Memory B cell (primary cell): ENCODE measurements at places on chromosomes 2 and 18.
A peak's percentile ranks its signal among the peaks of the same experiment; 100 is the strongest.

- no peak overlapping the region for H3K4me3 ChIP-seq
- no peak overlapping the region for H3K27ac ChIP-seq
- H3K4me1 ChIP-seq, result peaks cover 5% of the 10 kb centered on the region
- no peak for DNase-seq
Observed at GRCh38 chr2:233693963-233694362, 1.3 kb downstream of the UGT1A6 start.

GRCh38 chr2:218618102-218618860 is 10.6 kb downstream of the PLCD4 start:
- DNase-seq, result no peak
- peaks cover 1% of the 10 kb centered on the region for H3K36me3 ChIP-seq
- H3K27me3 ChIP-seq, result peaks cover 8% of the 10 kb centered on the region
- no peak overlapping the region for H3K4me3 ChIP-seq

DNA sequence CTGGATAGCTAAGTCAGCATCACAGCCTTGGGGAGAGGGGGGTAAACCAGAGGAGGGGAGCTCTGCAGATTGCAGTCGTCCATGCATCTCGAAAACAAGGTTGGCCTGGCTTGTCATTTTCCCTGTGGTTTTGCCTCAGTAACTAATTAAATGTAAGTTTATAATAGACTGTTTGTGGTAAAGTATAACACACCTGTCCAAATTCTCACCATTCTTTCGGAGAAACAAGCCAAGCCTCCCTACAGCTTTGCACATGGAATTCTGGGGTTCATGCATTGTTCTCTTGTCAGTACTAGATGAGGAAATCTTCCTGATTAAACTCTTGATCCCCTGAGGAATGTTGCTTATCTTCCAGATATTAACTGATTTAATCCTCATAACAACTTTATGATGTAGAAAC is 1065.2 kb upstream of the FAM98A start:
- H3K4me3 ChIP-seq, result no peak overlapping the region
- no peaks in the 10 kb centered on the region for H3K27me3 ChIP-seq
- no peak overlapping the region for H3K27ac ChIP-seq
- H3K36me3 ChIP-seq, result no peaks in the 10 kb centered on the region

DNA sequence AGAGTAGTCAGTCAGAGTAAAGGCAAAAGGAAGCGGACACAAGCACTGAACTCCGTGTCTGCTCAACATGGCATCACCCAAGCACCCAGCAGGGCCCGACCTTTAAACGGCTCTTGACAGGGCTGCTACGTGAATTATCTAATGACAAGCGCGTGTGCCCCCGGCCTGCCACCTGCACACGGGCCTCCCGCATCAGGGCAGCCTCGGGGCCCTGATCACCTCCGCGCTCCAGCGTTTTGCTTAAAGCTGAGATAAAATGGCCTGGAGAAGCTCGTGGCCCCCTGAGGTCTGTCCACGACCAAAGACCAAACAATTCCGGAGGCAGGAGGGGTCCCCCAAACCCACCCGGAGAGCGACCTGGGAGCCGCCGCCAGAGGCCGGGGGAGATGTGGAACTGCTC is 376 bp downstream of the NDUFA10 start:
- DNase-seq, result no peak
- H3K27me3 ChIP-seq, result peaks cover 4% of the 10 kb centered on the region
- peaks cover 21% of the 10 kb centered on the region for H3K4me1 ChIP-seq

DNA sequence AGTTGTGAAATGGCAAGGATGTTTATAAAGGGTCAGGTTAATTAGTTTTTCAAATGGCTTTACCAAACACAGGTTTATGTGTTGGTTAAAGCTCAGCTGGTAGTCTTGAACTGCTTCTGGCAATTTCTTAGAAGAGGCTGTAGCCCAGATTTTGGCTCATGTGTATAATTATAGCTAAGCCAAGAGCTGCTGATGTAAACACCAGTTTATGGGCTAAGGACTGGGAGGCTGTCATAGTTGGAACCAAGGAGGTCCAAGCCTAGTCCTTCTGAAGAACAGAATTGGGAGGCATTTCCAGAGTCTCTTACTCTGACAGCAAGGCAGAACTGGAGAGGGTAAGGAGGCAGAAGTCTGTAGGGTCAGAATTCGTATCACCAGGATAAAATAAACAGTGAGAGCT is 25.4 kb downstream of the UBE2E3 start:
- no peak for DNase-seq
- no peak overlapping the region for H3K4me3 ChIP-seq
- H3K27ac ChIP-seq, result peak overlapping the region; percentile 35
- H3K4me1 ChIP-seq, result peaks cover 26% of the 10 kb centered on the region
- H3K36me3 ChIP-seq, result peaks cover 6% of the 10 kb centered on the region
- no peaks in the 10 kb centered on the region for H3K27me3 ChIP-seq

DNA sequence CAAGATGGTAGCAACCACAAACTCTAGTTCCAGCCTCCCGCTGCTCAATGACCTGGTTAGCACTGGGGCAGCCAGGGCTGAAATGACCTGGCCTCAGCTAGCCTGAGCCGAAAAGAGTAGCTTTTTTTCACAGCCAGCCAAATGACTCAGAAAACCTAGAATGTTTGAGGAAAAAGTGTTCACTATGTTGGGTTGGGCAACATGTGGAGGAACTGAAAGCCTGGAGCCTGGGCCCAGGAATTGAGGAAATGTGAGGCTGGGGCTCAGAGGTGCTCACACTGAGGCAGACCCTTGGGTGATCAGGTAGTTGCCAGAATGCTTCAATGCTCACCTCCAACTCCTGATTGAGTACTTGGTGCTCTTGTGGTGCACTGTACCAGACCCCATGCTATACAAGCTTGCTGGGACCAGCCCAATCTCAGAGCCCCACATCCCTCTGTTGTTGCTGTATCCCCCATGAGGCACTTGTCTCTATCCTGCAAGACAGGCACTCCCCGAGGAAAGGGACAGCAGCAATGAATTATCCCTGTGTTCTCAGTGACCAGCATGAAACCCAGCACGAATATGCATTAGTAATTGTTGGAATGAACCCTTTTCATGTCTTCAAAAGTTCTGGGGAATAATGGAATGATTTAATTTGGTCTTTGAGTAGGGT is 116.2 kb downstream of the USP34 start:
- no peak for DNase-seq
- H3K36me3 ChIP-seq, result peaks cover 29% of the 10 kb centered on the region
- H3K27ac ChIP-seq, result no peak overlapping the region
- H3K27me3 ChIP-seq, result no peaks in the 10 kb centered on the region
- H3K4me3 ChIP-seq, result no peak overlapping the region

DNA sequence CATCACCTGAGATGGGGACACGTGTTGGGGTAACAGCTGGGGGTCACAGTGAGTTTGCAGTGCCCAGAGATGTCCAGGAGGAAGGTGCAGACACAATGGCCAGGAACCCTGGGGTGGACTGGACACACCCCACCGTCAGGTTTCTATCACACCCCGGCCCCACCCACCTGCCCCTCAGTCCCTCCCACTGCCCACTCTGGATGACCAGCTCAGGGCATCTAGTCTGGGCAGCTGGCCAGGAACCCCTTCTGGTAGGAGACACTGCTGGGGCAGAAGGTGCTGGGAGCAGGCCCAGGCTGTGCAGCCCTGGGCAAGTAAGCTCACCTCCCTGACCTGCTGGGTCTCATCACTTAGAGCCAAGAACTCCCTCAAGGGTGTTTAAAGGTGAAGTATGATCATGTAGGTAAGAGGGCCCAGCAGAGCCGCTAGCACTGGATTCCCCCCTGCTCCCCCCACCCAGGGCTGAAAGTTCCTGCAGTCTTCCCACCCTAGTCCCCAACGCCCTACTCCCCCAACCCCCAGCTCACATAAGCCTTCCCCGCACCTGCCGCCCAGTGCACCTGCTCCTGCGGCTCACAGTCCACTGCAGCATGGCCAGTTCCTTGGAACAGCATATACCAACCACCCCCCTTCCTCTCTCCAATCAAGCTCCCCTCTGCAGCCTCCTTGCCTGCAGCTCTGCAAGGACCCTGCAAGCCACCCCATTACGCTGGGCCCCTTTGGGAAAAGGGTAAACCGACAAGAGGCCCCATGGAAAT is 17.3 kb downstream of the BIN1 start:
- H3K36me3 ChIP-seq, result no peaks in the 10 kb centered on the region
- no peaks in the 10 kb centered on the region for H3K27me3 ChIP-seq

DNA sequence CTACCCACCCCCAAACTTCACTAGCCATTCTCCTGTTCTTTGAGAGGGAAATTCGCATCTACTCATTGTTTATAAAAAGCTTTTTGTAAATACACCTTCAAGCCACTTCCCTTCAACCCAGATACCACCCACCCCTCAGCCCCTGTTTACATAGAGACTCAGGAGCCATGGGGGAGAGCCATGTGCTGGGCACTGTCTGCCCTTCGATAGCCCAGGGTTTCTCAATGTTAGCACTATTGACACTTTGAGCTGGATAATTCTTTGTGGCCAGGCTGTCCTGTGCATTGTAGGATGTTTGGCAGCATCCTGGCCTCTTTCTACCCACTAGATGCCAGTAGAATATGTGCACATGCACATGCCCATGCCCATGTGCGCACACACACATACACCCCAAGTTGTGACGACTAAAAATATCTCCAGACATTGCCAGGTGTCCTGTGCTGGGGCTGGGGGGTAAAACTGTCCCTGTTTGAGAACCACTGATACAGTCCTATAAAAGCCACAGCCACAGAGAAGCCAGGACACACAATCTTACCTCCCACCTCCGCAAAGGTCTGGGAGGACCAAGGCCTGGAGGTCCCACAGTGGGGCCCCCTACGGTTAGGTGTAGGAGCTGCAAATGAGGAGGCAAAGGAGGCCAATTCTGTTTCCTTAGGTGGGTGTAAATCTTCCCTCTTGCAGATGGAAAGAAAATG is 44.5 kb upstream of the ASPRV1 start:
- no peaks in the 10 kb centered on the region for H3K36me3 ChIP-seq
- H3K4me3 ChIP-seq, result no peak overlapping the region
- H3K27me3 ChIP-seq, result no peaks in the 10 kb centered on the region
- DNase-seq, result no peak

DNA sequence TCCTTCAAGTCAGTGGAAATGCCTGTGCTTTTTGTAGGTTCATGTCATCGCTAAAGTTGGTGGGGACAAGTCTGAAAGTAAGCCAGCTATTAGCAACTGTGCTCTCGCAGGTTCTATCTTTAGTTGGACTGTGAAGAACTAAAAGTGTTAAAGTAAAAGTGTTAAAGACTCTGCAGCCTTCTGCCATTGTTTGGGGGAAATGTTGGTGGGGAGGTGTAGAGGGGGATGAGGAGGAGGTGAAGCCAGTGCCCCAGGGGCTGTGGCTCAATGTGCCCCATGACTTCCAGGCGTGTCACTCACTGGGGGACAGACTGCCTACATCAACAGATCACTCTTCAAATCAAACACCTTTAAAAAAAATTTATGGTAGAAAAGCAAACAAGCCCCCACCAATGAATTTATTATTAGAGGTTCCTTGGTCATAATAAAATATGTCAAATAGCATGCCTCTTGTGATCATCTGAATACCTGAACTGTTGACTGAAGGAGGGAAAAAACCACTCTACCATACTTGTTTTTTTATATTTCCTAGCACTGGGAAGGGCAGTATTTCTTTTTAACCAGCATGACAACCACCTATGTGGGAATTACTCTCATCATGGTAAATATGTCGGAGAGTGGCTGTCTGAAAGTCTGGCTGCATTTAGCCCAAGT is 19.3 kb downstream of the TGFA start:
- H3K36me3 ChIP-seq, result peaks cover 8% of the 10 kb centered on the region
- no peak overlapping the region for H3K27ac ChIP-seq
- peaks cover 6% of the 10 kb centered on the region for H3K4me1 ChIP-seq
- H3K4me3 ChIP-seq, result no peak overlapping the region
- H3K27me3 ChIP-seq, result peaks cover 14% of the 10 kb centered on the region
- no peak for DNase-seq

GRCh38 chr2:74372674-74373073 is 7.4 kb downstream of the DCTN1 start:
- H3K4me3 ChIP-seq, result no peak overlapping the region
- H3K4me1 ChIP-seq, result peaks cover 8% of the 10 kb centered on the region
- H3K27ac ChIP-seq, result no peak overlapping the region
- peaks cover 48% of the 10 kb centered on the region for H3K36me3 ChIP-seq

- no peaks in the 10 kb centered on the region for H3K27me3 ChIP-seq
- H3K36me3 ChIP-seq, result no peaks in the 10 kb centered on the region
- DNase-seq, result no peak
- no peak overlapping the region for H3K27ac ChIP-seq
Observed at GRCh38 chr2:67075530-67076238, 321.4 kb upstream of the ETAA1 start.

- H3K4me3 ChIP-seq, result no peak overlapping the region
- H3K27me3 ChIP-seq, result no peaks in the 10 kb centered on the region
Observed at GRCh38 chr18:51134721-51135120, 62.8 kb downstream of the MEX3C start.

DNA sequence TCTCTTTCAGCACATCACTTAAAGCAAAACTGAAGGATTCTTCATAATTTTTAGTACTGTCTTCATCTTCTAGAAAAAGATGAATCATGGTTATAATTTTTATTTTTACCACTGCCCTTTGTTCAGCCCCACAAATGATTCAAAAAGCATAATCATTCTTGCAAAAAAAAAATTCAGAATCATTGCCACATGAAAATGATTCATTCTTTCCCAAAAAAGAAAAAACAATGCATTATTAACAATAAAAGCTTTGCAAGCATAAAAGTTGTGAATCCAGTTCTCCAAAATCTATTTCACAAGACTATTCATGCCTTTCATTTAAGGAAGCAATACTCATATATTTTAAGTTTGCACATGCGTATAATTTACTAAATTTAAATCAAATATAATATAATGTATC is 204.8 kb downstream of the RBM43 start:
- H3K4me1 ChIP-seq, result no peaks in the 10 kb centered on the region
- DNase-seq, result no peak
- H3K27ac ChIP-seq, result no peak overlapping the region
- H3K4me3 ChIP-seq, result no peak overlapping the region
- H3K27me3 ChIP-seq, result peaks cover 5% of the 10 kb centered on the region

- no peak overlapping the region for H3K4me3 ChIP-seq
- H3K27ac ChIP-seq, result no peak overlapping the region
- no peaks in the 10 kb centered on the region for H3K36me3 ChIP-seq
- no peaks in the 10 kb centered on the region for H3K4me1 ChIP-seq
Observed at GRCh38 chr18:24472591-24472990, 12.2 kb downstream of the HRH4 start.

DNA sequence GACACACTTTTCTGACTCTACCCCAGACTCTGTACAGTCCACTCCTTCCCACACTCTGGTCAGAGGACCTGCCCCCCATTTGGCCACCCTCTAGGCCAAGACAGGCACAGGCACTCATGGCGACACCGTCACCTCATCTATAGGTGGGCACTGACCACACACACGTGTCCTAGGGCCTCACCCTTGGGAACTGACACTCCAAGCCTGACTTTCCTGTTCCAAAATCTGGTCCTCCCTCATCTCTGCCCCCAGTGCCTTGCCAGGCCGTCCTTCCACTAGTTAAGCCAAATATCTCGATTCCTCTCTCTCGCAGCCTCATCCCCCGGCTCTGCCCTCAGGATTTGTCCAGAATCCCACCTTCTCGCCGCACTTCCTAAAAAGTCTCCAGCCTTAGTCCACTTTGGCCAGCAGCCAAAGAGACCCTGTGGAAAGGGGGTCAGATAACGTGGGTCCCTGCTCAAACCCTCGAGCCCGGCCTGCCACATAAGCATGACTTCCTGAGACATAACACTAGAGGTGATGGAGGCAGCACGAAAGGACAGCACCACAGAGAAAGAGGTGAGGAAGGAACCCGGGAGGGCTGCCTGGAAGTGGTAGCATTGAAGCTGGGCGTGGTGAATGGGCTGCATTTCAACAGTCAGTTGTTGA is 105.8 kb upstream of the OTOS start:
- DNase-seq, result peak; percentile 5
- H3K36me3 ChIP-seq, result no peaks in the 10 kb centered on the region
- peaks cover 15% of the 10 kb centered on the region for H3K27me3 ChIP-seq
- H3K4me1 ChIP-seq, result no peaks in the 10 kb centered on the region
- H3K4me3 ChIP-seq, result no peak overlapping the region
- H3K27ac ChIP-seq, result no peak overlapping the region

- H3K27me3 ChIP-seq, result no peaks in the 10 kb centered on the region
- no peak overlapping the region for H3K4me3 ChIP-seq
- H3K36me3 ChIP-seq, result peaks cover 8% of the 10 kb centered on the region
- H3K27ac ChIP-seq, result no peak overlapping the region
- H3K4me1 ChIP-seq, result no peaks in the 10 kb centered on the region
Observed at GRCh38 chr2:144625226-144625625, 105.3 kb upstream of the ZEB2 start.
